ENCODE measurements at places on chromosomes 4 and X.

- no peak for DNase-seq
Observed at GRCh38 chr4:79013756-79014155, 74.5 kb upstream of the PAQR3 start.

DNA sequence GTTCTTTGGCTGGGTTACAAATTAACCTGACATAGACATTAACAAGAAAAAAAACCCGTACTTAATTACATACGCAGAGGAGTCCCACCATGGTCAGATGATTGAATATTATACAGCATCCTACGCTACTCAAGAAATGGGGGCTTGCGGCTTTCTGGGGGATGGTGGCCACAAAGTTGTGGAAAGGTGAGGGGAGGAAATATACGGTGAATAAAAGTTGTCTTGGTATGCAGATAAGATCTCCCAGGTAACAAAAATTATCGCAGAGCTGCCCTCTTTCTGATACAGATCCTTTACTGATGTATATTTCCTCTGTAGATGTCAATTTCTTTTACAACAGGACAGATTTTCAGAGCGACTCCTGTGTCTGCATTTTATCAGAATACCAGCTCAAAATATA, 890 bp downstream of the DCAF16 start:
- DNase-seq, result no peak

GRCh38 chrX:120350450-120351138, 11.3 kb upstream of the ATP1B4 start:
- no peak for DNase-seq

DNA sequence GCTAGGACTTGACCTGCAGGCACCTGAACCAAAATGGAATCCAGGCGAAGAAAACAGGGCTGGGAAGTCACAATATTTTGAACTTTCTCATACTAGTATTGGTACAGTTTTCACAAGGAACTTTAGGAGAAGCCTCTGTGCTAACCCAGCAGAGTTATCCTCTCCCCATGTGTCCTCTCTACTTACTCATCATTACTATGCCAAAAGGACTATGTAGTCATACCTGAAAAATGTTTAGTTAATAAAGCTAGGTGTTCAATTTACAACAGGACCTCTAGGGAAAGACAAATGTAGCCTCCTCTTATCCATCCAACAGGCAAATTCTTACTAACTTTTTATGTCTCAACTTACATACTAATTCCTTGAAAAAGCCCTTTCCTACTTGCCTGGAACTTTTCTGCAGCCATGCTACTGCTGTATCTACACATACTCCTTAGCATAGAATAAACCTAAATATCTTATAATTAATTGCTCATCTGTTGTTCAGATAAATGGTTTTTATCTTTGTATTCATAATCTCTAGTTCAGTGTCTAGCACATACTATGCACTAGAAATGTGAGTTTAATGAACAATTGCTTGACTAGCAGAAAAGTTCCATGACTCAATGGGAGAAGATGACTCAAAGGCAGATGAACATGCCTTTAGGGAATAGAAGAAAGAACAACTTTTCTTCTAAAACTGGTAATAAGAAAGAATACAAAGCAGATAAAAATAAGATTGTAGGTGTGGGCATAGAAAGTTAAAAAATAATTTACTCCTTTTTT, 215.5 kb upstream of the VEGFC start:
- no peak for DNase-seq

- no peak for DNase-seq
Observed at GRCh38 chr4:876780-877179, 50.9 kb upstream of the CPLX1 start.

- no peak for DNase-seq
Observed at GRCh38 chr4:77025643-77026321, 50.0 kb downstream of the CCNI start.

- DNase-seq, result no peak
Observed at GRCh38 chr4:136463941-136464340, 1068.4 kb downstream of the PCDH18 start.

- DNase-seq, result no peak
Observed at GRCh38 chrX:16966752-16967448, 20.4 kb downstream of the REPS2 start.

DNA sequence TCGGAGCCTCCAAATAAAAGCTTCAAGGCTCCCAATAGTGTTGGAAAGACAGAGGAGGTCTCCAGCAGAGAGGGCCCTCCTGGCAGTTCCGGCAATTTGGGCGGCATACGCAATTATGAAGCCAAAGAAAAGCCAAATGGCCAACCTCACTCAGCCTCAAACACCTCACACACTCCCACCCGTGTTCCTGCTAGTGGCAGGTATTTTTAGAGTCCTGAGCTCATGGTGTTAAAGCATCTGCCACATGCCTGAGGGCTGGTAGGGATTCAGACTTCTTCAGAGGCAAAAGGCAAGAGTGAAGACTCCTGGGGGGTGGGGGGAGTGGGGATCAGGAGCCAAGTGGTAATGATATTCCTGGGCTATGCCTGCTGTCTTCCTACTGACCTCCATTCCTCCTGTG, 7.4 kb downstream of the RAB33A start:
- DNase-seq, result no peak

- no peak for DNase-seq
Observed at GRCh38 chr4:159117968-159118367, 15.1 kb downstream of the RAPGEF2 start.

- no peak for DNase-seq
Observed at GRCh38 chrX:124690495-124690894, 344.1 kb downstream of the SH2D1A start.

DNA sequence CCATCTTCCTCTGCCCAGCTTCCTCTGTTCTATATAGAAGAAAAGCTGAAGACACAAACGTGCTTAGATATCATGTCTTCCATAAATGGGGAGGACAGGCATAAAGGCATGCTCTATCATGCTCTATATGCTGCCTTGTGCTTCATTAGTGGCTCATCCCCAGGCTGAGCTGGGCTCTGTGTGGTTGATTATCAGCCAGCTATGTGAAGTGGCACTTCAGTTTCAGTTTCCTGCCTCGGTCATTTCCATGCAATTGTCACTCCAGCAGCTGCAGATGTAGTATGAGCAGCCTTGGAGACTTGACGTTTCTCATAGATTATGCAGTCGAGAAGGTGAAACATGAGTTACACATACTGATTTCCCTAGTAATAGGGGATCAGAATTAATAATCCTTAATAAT, 106.2 kb downstream of the SYTL5 start:
- no peak for DNase-seq

DNA sequence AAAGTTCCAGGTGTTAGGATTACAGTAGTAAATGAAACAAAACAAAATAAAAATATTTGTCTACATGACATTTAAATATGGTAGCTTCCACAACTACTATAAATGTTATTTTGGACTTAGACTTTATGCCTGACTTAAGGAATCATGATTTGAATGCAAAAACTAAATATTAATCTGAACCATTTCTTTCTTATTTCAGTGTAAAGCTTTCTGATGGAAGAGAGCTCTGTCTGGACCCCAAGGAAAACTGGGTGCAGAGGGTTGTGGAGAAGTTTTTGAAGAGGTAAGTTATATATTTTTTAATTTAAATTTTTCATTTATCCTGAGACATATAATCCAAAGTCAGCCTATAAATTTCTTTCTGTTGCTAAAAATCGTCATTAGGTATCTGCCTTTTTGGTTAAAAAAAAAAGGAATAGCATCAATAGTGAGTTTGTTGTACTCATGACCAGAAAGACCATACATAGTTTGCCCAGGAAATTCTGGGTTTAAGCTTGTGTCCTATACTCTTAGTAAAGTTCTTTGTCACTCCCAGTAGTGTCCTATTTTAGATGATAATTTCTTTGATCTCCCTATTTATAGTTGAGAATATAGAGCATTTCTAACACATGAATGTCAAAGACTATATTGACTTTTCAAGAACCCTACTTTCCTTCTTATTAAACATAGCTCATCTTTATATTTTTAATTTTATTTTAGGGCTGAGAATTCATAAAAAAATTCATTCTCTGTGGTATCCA, 1.6 kb downstream of the CXCL8 start:
- DNase-seq, result no peak

DNA sequence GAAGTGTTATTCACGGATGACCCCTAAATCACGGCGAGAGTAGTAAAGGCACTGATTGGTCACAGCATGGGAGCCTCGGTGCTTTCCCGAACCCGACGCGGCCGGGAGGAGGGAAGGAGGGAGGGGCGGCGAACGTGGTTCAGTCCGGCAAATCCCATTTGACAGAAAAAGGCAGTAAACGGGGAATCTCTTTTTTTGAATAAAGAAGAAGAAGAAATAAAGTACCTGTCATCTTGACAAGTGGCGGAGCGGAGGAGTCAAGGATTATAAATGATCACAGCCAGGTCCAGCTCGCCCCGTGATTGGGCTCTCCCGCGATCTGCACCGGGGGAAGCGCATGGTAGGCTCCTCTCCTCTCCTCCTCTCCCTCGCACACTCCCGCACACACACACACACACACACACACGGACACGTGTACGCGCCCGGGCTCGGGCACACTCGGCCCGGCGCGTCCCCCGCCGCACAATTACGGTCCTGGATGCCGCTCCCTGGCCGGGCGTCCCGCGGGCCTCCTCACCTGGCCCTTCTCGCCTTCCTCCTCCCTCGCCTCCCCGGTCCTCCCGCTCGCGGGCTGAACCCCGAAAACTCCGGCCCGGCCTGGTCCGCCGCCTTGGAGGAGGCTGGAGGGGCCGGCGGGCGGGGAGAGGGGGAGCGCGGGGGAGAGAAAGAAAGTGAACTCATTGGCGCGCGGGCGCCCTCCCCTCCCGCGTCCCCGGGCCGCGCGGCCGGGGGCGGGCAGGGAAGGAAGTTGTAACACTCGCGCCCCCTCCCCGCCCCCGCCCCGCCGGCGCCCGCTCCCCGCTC, 99.2 kb upstream of the TENM3 start:
- no peak for DNase-seq

DNA sequence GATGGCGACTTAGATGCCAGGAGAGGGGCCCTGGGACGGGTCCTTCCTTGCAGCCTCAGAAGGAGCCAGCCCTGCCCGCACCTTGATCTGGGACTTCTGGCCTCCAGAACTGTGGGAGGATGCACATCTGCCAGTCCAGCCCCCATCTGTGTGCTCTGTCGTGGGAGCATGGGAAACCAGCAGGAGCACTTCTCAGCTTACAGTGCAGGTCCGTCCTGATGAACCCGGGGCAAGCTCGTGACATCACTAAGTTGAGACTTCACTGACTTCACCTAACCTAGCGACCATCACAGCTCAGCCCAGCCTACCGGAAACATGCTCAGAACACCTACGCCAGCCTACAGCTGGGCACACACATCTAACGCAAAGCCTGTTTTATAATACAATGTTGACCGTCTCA, 38.1 kb downstream of the ABLIM2 start:
- no peak for DNase-seq

- no peak for DNase-seq
Observed at GRCh38 chr4:143186649-143187048, 1.9 kb downstream of the USP38 start.

GRCh38 chr4:145098675-145099037, 545 bp downstream of the ABCE1 start:
- peak; percentile 8 for DNase-seq

- no peak for DNase-seq
Observed at GRCh38 chr4:7384003-7384928, 50.5 kb downstream of the PSAPL1 start.

DNA sequence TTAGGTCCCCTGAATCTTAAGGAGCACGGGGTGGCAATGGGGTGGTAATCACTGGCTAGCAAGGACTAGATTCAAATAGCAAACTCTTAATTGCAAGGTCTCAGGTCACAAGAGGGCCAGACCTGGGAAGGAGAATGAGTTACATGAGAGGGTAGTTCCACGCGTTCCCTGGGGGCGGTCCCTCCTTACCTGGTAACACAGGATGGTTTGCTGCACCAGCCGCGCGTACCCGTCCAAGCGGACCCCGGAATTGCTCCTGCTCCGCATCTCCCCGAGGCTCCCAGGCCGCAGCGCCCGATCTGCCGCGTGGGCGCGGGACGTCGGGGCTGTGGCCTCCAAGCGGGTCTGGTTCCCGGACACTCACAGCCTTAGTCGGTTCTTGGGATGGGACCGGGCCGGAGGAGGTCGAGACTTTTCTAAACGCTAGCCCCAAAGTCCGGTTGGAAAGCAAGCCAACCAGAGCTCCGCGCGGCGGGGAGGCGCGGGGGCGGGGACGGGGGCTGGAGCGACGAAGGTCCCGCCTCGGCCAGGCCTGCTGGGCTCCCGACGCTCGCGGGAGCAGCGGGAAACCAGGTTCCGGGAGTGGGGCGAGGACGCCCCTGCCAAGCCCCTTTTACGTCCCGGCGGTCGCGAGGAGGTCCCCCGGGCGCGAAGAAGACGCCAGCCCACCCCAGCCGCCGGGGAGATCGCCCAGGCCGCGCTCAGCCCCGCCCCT, at the start of gene PHKA2:
Gene PHKA2 (minus strand): TSS at position 449 of the 715 bp plus-strand sequence. CDS start 182 bp downstream, at position 267.
- no peak for DNase-seq

- DNase-seq, result no peak
Observed at GRCh38 chr4:61468024-61468720, 268.0 kb downstream of the ADGRL3 start.

DNA sequence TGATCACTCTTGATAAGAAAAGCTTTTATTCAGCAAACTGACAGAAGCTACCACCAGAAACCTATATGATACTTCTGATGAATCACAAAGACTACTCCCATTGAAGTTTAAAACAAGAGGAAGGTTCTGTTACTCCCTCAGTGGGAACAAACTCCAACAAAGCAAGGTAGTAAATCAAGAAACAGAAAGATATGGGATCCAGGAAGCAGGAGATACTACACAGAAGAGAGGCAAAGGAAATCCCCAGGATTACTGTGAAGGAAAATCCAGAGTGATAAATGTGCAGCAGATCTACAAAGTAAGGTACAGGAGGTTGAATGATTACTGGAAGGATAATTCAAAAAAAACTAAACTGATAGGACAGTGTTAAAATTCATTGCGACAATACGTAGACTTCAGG, 222.4 kb downstream of the HHIP start:
- DNase-seq, result no peak

GRCh38 chr4:917466-917865, 14.7 kb downstream of the GAK start:
- no peak for DNase-seq

DNA sequence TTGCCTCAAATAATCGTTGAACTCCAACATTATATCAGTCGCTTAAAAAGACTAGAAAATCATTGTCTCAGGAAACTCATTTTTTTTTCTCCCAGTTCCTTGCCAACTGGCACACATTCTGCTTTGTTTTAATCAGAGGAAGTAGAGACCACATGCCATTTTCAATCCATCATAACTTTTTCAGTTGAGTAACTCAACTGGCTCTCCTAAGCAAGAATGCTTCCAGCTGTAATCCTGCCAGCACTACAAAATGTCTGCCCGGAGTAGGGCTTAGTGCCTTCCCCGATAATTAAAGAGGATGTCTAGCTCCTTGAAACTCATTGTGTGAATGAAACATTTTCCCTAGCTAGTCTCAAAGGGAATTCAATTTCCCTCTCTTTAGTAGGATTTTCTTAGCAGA, 33.0 kb downstream of the FREM3 start:
- DNase-seq, result no peak
